Naive B cell (primary cell): ENCODE measurements at places on chromosomes 11 and 22. TPM values are rescaled to one million over a fixed set of nuclear protein-coding genes. Genes with fewer than 3 reads are reported as not detected.
A peak's percentile ranks its signal among the peaks of the same experiment; 100 is the strongest.

GRCh38 chr22:38204784-38205183 lies 3.0 kb downstream of the MAFF start:
- no peaks in the 10 kb centered on the region for H3K27me3 ChIP-seq
- H3K4me3 ChIP-seq: peak overlapping the region; percentile 68
- peak; percentile 61 for DNase-seq
- peaks cover 55% of the 10 kb centered on the region for H3K4me1 ChIP-seq

TRIM49C gene
- polyA plus RNA-seq: not detected

GRCh38 chr11:120746376-120746775 lies 234.8 kb downstream of the GRIK4 start:
- no peak overlapping the region for H3K27ac ChIP-seq
- no peaks in the 10 kb centered on the region for H3K4me1 ChIP-seq
- H3K36me3 ChIP-seq: no peaks in the 10 kb centered on the region
- H3K4me3 ChIP-seq: no peak overlapping the region
- DNase-seq: no peak

SLC25A45 gene
- 35.1 TPM for polyA plus RNA-seq

- peak; percentile 40 for DNase-seq
- peaks cover 15% of the 10 kb centered on the region for H3K36me3 ChIP-seq
- peaks cover 24% of the 10 kb centered on the region for H3K27me3 ChIP-seq
- peaks cover 4% of the 10 kb centered on the region for H3K4me1 ChIP-seq
These were observed 23.2 kb downstream of the COMMD9 start for GRCh38 chr11:36265793-36266628.
